Left cardiac atrium (tissue), 4 donors: ENCODE measurements at places on chromosomes 13 and 19.

DNA sequence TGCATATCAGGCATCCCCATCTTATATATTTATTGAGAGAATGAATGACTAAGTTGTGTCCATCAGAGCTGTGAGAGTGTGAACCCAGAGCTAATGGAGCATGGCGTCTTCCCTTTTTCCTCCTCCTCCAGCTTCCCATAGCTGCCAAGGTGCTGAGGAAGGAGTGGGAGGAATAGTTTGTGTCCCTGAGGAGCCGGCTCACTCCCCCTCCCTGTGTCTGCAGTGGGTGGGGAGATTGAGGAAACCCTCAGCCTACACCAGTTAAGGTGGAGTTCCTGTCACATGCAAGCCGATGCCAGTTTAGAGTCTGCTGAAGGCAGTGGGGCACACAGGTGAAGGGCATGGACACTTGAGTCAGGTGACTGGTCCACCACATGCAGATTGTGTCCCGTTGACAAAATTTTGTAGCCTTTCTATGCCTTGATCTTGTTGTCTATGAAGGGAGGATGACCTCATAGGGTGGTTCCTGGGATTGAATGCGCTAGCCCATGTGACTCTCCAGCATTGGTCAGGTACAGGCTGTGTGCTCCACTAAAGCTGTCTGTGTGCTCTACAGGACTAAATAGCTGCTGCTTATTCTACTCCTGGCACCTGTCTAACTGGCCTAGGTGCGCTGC, 47.6 kb upstream of the GPI start:
- DNase-seq, result no peak

GRCh38 chr19:48683349-48683748, 10.5 kb upstream of the NTN5 start:
- DNase-seq, result peak; percentile 73

DNA sequence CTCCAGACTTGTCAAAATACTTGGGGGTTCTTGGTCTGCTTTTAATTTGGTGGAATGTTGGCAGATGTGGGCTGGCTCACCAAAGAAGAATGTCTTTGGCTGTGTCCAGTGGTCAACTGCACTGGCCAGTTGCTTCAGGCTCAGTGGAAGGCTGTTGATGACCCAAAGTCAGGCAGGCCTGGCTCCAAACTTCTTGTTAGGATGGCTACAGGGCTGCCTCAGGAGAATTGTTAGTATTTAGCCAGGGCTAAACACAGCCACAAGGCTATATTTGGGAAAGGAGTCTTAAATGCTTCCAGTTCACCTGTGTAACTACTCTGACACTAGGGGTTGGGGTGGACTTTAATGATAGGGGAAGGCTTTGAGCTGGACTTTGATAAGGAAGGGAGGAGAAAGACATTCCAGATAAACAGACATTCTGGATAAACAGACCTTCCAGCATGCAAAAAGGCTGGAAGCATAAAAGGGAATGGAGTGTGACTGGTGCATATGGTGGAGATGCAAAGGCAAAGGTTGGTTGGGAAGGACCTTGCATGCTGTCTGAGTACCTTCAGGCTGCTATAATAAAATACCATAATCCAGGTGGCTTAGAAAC, 116.8 kb downstream of the FOXO1 start:
- no peak for DNase-seq

DNA sequence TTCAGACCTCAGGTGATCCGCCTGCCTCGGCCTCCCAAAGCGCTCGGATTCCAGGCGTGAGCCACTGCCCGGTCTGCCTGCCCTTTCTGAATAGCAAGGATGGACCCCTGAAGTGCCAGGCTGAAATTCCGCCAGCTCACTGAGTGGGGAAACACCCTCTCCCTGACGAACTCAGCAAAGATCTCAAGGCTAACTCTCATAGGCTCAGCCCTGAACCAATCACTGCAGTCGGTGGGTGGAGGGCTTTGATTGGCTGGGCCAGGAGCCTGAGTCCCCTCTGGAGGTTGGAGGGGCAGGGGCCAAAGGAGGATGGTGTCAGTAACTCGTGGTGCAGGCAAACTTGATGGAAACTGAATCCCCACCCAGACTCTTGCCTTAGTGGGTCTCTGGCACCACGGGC, 11.2 kb upstream of the COMP start:
- no peak for DNase-seq

DNA sequence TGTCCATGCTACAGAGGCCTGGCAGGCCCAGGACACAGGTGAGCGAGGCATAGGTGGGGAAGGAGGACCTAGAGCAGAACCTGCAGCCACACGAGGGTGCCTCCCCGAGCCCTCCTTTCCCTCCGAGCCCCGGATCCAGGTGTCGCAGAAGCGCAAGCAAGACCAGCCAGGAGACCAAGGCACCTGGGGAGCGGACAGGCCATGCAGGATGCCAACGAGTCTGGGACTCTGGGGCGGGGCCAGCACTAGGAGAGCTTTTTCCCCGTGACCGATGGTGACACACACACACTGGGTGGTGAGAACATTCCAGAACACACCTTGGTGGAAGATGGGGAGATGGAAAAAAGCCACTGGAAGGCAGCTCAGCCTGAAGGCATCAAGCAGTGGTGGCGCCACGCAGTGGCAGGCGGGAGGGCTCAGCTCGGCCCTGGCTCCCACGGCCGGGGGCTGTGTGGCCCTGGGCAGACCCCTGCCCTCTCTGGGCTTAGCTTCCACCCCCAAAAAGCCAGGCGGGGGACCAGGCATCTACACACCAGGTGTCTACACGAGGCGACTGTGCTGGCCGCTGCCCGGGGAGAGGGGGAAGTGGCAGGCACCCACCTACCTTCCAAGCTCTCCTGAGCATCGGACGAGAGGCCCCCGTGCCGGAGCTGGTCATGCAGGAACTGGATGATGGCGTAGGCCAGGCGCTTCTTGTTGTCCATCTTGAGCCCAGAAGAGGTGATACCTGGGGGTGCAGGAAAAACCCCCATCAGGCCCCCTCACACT, 14.5 kb downstream of the SGTA start:
- DNase-seq, result no peak

DNA sequence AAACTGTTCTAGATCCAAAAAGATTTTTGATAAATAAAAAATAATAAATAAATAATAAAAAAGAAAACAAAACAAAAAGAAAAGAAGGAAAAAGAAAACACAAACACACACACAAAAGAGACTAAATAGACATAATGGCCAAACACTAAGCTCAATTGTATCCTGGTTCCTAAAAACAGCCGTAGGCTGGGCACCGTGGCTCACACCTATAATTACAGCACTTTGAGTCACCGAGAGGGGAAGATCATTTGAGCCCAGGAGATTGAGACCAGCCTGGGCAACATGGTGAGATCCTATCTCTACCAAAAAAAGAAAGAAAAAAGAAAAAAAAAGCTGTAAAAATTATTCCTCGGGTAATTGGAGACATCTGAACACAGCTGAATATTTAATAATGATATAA, 8.9 kb downstream of the ETHE1 start:
- DNase-seq, result no peak

- peak; percentile 78 for DNase-seq
These were observed 966 bp downstream of the JUNB start for GRCh38 chr19:12792051-12792852.

DNA sequence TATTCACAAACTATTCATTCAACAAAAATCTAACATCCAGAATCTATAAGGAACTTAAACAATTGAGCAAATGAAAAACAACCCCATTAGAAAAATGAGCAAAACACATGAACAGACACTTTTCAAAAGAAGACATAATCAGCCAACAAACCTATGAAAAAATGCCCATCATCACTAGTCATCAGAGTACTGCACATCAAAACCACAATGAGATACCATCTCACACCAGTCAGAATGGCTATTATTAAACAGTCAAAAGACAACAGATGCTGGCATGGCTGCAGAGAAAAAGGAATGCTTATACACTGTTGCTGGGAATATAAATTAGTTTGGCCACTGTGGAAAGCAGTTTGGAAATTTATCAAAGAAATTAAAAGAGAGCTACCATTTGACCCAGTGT, 487.6 kb downstream of the GPC6 start:
- no peak for DNase-seq
